Kidney (tissue), 22 donors: ENCODE measurements at places on chromosomes 7 and 10. TPM values are rescaled to one million over a fixed set of nuclear protein-coding genes. Genes with fewer than 3 reads are reported as not detected.
A peak's percentile ranks its signal among the peaks of the same experiment; 100 is the strongest.

- H3K27ac ChIP-seq = no peak overlapping the region
- H3K27me3 ChIP-seq = no peaks in the 10 kb centered on the region
- peaks cover 4% of the 10 kb centered on the region for H3K36me3 ChIP-seq
- no peaks in the 10 kb centered on the region for H3K4me1 ChIP-seq
- DNase-seq = no peak
- H3K4me3 ChIP-seq = no peak overlapping the region
Observed at GRCh38 chr7:70766109-70766508, 365.8 kb upstream of the GALNT17 start.

DNA sequence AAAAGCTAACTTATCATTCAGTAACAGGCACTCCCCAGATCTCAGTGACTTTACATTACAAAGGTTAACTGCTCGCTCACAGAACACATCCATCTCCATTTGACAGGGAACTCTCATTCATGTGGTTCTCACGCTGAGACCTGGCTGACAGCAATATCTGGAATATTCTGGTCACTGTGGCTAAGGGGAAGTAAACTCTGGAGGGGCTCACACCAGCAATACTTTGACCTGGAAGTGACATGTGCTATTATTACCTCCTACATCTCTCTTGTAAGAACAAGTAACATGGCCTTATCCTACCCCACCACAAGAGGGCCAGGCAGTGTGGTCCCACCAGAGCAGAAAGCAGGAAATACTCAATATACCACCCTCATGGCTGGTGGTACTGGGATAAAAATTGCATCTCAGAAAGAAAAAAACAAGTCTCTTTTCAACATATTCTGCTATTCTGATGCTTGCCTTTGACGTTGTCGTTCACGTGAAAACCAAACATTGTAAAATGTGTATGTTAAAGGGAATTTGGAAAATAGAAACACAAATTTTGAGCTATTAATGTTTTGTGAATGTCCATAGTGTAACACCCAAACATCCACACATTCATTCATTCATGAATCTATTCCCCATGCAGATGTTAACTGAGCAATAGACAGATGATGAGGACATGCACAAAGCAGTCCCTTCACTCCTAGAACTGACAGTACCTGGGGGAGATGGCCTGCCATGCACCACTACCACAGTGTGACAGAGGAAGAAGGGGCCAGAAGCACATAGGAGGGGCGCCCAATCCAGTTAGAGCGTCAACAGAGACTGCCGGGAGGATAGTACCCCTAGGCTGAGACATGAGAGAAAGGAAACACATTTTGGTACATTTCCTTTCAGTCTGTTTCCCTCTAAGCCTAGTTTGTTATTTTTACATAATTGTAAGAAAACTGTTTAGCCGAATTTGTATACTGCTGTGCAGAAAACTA is 166.0 kb upstream of the SP4 start:
- H3K36me3 ChIP-seq = no peaks in the 10 kb centered on the region
- DNase-seq = peak; percentile 51
- no peaks in the 10 kb centered on the region for H3K4me1 ChIP-seq
- no peak overlapping the region for H3K4me3 ChIP-seq
- no peak overlapping the region for H3K27ac ChIP-seq

DNA sequence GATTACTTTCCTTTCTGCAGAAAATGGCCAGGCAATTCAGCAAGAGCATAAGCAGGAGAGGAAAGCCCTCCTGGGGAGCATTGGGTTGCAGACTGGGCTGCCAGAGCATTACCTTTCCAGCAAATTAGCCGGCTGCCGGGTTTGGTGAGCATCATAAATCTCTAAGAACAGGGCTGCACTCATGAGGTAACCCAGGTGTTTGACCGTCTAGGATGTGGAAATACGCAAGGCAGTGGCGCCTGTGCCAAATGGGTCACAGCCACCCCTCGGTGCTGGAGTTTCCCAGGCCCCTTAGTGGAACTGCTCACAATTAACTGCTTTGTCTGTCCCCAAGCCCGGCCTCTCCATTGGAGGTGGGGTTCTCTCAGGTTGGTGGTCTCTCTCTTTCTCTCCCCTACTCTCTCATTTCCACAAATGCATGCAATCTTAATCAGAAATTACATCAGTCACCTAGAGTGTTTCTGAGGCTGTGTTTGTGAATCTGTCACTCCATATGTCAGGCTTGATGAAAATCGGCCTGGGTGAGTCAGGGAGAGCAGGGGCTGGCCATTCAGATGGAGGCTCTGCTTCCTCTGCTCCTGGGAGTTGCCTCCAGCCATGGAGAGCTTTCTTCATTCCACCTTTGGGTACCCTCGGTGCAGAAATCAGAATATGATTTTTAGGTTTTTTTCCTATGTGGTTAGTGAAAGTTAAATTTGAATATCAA is 26.7 kb downstream of the PTN start:
- no peak overlapping the region for H3K4me3 ChIP-seq
- H3K36me3 ChIP-seq = no peaks in the 10 kb centered on the region
- no peaks in the 10 kb centered on the region for H3K4me1 ChIP-seq
- no peak overlapping the region for H3K27ac ChIP-seq
- DNase-seq = peak; percentile 74
- H3K27me3 ChIP-seq = no peaks in the 10 kb centered on the region

DNA sequence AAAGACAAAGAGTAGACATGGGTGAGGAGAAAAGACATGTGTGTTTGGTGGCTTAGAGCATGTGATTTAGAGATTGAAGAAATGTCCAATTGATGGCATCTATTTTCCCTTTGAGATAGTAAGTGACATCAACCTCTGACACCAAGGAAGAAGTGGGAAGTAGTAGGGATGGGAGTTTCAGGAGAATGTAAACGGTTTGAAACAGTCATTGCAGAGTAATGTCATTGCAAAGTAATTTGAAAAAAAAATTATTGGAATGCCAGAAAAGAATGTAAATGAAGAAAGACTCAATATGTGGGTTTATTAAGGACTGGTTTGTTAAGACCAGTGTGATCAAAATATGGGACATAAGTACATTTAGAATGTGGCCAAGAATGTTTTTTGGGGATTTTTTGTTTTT is 26.6 kb downstream of the GNG11 start:
- no peak overlapping the region for H3K4me3 ChIP-seq
- H3K27me3 ChIP-seq = no peaks in the 10 kb centered on the region
- DNase-seq = no peak
- no peak overlapping the region for H3K27ac ChIP-seq

GRCh38 chr10:131620904-131621303 is 279.9 kb upstream of the PPP2R2D start:
- H3K27ac ChIP-seq = no peak overlapping the region
- no peak overlapping the region for H3K4me3 ChIP-seq
- H3K4me1 ChIP-seq = no peaks in the 10 kb centered on the region
- H3K27me3 ChIP-seq = no peaks in the 10 kb centered on the region

DNA sequence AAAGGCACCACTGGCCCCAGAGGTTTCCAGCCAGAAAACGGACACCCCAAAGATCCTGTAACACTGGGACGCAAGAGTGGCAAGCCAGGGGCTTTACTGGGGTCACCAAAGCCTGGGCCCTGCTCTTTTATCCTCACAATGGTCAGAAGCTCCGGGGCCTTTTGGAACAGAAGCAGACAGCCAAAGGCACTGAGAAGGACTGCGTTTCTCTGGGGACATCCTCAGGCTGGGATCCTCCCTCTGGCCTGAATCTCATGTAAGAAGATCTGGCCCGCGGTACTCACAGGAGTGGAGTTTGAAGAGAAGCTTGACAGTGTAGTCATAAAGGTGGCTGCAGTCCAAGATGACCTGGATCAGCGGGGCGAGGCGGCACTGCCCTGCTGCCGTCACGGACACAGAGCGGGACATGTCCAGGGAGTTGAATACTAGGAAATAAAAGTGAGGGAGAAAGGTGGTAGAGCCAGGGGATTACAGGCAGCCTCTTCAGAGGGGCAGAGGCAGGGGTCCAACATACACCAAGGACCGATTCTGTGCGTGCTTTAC is 81.4 kb downstream of the SPDYE5 start:
- H3K27me3 ChIP-seq = no peaks in the 10 kb centered on the region
- H3K4me1 ChIP-seq = no peaks in the 10 kb centered on the region
- no peak for DNase-seq
- no peaks in the 10 kb centered on the region for H3K36me3 ChIP-seq

DNA sequence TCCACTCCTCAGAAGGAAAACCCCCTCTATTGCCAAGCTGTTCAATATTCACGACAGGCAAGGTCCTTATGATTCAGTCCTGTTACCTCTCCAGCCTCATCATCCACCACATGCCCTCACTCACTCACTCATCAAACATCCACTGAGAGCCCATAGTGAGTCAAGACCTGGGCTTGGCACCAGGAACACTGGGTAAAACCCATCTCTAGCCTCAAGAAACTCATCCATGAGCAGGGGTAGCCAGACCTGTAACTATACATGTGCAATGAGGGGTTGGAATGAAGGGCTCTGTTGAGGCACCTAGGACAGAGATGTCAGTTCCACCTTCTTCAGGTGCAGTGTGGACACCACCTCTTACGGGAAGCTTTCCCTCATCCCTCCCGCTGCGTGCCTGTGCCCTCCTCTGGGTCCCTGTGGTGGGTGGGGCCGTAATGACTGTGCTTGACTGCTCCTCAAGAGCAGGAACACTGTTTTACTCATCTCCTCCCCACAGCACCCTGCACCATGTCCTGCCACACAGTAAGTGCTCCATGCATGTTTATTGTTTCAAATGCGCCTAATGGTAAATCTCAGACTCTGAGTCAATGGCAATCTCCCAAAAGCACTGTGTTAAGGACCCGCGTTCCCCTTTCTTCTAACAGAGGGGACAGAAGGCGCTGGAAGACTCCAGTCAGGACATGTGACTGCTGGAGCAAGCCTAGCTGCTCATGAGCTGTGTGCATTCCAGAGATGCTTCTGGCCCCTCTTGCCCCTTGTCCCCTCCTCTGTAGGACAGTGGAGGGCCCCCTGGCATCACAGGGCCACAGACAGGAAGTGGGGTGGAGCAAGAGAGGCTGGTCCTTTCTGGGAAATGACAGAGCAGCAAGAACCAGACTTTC is 95.4 kb downstream of the HIPK2 start:
- no peaks in the 10 kb centered on the region for H3K27me3 ChIP-seq
- peaks cover 52% of the 10 kb centered on the region for H3K4me1 ChIP-seq
- H3K4me3 ChIP-seq = no peak overlapping the region
- DNase-seq = peak; percentile 56

- peaks cover 4% of the 10 kb centered on the region for H3K4me1 ChIP-seq
- H3K27ac ChIP-seq = no peak overlapping the region
- H3K4me3 ChIP-seq = no peak overlapping the region
Observed at GRCh38 chr7:44324204-44324480, 1.3 kb downstream of the CAMK2B start.

DNA sequence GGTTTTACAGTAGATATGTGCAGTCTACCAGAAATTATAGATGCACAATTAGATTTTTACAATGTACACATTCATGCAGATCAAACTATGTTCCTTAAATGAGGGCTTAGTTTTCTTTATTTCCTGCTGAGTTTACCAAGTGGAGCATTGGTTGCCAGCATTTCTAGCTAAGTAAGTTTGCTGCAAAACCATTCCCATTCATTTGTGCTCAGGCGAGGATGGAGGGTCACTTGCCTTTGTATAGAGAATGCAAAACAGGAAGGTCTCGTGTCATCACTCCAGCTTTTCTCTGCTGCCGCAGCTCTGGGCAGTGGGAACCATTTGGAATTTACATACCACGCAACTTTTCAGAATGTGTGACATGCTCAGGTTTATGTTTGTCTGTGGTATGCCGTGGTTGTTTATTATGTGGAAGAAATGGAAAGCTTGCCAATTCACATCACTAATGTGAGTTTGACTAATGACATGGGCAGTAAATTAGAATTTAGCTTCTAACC is 198.6 kb downstream of the TRIL start:
- DNase-seq = no peak
- H3K4me1 ChIP-seq = peaks cover 4% of the 10 kb centered on the region
- H3K27me3 ChIP-seq = no peaks in the 10 kb centered on the region
- no peak overlapping the region for H3K4me3 ChIP-seq
- H3K27ac ChIP-seq = no peak overlapping the region
- no peaks in the 10 kb centered on the region for H3K36me3 ChIP-seq

- H3K4me1 ChIP-seq = no peaks in the 10 kb centered on the region
Observed at GRCh38 chr7:25839084-25839769, 312.8 kb upstream of the NFE2L3 start.

DNA sequence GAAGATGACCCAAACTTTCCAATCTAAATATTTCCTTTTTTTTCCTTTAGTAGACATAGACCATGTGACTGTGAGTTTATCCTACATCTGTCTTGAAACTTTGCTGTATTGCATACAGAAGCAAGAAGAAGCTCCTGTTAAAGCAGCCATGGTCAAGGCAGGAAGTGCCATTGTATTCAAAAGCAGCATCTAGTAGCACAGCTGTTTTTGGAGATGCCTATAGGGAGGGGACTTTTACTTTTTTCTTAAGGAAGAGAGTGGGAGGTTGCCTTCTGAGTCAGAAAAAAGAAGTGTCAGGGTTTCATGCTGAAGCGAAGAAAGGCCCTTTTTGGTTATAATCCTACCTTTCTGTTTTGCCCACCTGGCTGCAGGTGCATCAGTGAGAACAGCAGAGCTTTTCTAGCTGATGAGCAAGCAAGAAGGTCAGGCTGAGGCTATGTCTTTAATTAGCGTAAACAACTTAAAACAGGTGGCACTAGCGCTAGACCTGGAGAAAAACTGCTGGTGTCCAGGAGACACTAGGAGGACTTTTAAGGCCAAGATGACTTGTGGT is 234.1 kb upstream of the AGK start:
- no peak overlapping the region for H3K27ac ChIP-seq
- no peaks in the 10 kb centered on the region for H3K27me3 ChIP-seq
- DNase-seq = no peak
- no peaks in the 10 kb centered on the region for H3K36me3 ChIP-seq

DNA sequence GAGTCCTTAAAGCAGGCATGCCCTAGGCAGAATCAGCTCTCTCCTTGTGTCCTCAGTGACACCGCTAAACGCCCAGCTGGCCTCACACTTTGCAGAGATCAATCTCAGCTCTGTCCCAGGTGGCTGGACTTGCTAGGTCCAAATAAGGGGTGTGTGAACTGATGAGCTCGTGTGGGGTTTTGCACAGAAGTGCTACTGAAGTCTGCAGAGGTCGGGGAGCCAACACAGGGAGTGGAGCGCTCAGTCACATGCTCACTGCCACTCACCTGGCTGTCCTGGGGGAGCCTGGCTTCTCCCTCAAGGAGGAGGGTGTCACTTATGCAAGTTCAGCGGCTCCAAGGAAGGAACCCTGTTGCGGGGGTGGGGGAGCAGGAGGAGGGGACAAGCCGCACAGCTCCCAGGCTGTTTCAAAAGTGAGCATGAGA is 2.0 kb downstream of the ELN start:
- H3K36me3 ChIP-seq = no peaks in the 10 kb centered on the region
- H3K27me3 ChIP-seq = no peaks in the 10 kb centered on the region
- no peak overlapping the region for H3K4me3 ChIP-seq
- no peak overlapping the region for H3K27ac ChIP-seq

GRCh38 chr7:33926535-33926934 is 21.2 kb downstream of the BMPER start:
- no peaks in the 10 kb centered on the region for H3K4me1 ChIP-seq
- H3K27ac ChIP-seq = no peak overlapping the region
- no peaks in the 10 kb centered on the region for H3K27me3 ChIP-seq

GRCh38 chr10:90779548-90779947 is 78.3 kb downstream of the HTR7 start:
- no peaks in the 10 kb centered on the region for H3K4me1 ChIP-seq
- DNase-seq = no peak
- no peak overlapping the region for H3K27ac ChIP-seq
- H3K27me3 ChIP-seq = no peaks in the 10 kb centered on the region

SEMA3D gene
- 17.5 TPM for total RNA-seq

STOX1 gene
- total RNA-seq = 1.5 TPM

EPHB6 gene
- 17.4 TPM for total RNA-seq

STRA8 gene
- not detected for total RNA-seq

GNGT1 gene
- 0.35 TPM for total RNA-seq

FZD1 gene
- 34.8 TPM for total RNA-seq

ADAM12 gene
- 3.3 TPM for total RNA-seq

TUBB8 gene
- not detected for total RNA-seq

GARIN1A gene
- 2.5 TPM for total RNA-seq

COL1A2 gene
- 149 TPM for total RNA-seq

MMP21 gene
- total RNA-seq = 0.13 TPM

TDRD1 gene
- 0.88 TPM for total RNA-seq

ITPRID1 gene
- not detected for total RNA-seq
